Uterus (tissue), 4 donors: ENCODE measurements at places on chromosomes 3 and 15.

DNA sequence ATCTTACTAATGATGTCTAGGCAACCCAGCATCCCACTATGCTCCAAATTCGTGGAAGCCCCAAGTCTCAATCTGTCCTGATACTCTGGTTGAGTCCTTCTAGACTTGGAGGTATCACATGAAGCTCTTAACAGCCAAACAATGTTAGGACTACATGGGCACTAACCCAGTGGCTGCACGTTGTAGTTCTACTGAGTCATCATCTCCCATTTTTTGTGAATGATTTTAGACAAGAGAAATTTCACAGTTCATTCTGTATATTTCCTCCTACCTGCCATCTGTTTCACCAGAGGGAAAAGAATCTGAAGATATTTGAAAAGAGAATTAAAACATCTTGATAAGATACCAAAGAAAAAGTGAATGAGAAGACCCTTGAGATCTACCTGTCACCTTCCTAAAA, 9.8 kb upstream of the WWTR1 start:
- DNase-seq: no peak

DNA sequence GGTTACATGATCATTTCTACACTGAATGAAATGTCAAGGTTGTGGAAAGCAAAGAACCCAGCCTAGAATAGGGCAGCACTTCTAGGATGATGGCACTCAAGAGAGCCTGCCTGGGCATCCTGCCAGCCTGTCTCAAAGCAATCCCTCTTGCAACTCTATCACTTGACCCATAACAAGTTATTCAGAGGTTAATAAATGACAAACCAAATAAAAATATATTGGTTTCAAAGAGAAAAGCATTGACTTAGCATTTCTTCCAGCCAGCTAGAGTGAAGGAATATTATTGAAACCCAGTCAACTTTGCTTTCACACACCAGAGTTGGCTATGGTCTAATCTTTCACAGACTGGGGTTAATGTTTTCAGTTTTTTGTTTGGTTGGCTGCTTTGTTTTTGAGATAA, 214.6 kb upstream of the UBE2E2 start:
- DNase-seq: no peak

GRCh38 chr3:141306922-141307321, 61.4 kb upstream of the ZBTB38 start:
- no peak for DNase-seq

DNA sequence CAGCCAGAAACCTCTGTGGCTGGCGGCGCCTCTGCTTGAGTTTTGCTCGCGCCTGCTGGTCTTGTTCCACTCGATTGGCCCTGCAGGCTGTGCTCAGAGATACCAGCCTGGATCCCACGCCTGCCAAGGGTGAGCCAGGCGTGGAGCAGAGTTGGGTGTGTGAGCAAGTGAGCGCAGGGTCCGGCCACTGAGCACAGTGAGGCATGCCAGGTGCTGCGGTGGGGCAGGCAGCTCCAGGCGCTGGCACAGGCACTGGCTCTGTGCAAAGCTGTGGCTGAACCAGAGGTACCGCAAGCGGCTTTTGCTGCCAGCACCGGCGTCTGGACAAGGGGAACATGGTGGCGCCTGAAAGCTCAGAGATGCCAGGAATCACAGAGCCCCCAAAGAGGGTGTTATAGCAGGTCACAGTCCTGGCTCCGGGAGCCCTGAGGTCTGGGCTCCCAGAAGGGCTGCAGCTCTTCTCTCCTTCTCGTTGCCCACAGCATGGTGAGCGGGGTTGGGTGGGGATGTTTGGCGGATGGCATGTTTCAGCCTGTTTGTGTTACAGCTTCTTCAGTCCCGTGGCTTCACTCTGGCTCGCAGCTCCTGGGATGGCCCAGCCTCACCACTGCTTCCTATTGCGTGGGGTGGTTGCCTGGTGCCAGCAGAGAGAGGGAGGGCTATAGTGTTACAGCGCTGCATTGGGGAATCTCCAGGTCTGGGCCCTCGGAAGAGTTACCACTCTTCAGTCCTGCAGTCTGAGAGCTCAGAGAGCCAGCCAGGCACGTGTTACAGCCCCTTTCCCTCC, 73.9 kb downstream of the NR1D2 start:
- no peak for DNase-seq

- peak; percentile 34 for DNase-seq
Measured at GRCh38 chr3:10142707-10143560, 1.4 kb downstream of the VHL start.

GRCh38 chr15:64456634-64457108, 3.7 kb upstream of the ZNF609 start:
- DNase-seq: no peak

DNA sequence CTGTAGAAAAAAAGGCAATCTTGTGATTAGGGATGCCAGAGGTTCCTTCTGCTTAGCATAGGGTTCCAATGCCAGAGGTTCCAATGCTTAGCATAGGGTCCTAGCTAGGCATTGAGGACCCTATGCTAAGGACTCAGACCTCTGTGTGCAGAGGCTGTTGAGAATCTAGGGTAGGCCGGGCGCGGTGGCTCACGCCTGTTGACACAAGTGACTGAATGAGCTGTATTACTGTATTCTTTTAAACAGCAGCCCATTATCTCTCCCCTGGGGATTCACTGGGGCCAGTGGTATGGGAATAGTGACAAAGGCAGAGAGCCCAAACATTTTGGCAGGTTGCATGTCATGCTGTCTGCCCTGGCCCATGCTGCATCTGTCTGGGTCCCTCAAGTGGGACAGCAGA, 16.2 kb downstream of the PAK6 start:
- no peak for DNase-seq

- DNase-seq: no peak
Measured at GRCh38 chr3:14344351-14344750, 58.1 kb upstream of the SLC6A6 start.

DNA sequence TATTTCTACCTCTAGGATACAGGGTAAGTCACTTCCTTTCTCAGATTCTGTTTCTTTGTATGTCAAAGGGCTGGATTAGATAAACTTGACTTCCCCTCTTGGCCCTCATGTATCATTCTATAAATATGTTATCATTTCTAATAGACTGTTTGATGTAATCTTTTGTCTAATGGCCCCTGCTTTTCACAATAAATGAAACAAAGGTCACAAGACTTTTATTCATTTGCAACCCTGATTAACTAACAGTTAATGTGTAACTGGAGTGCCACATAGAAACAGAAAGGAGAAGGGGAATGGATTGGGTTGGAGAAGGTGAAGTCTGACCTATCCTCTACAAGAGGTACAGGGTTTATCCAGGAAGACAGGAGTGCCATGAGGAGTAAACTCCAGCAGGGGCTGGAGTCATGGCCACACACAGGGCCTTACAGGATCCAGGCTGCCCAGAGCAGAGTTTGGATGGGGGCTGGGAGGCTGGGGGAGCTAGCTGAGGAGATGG, 8.0 kb upstream of the B3GNT5 start:
- DNase-seq: no peak

GRCh38 chr15:78097667-78098066, 5.3 kb downstream of the SH2D7 start:
- DNase-seq: no peak

GRCh38 chr3:147049821-147050220, 356.5 kb downstream of the ZIC4 start:
- no peak for DNase-seq

- DNase-seq: no peak
Measured at GRCh38 chr15:66899555-66900350, 165.6 kb upstream of the SMAD3 start.

GRCh38 chr15:46177219-46177618, 542.4 kb downstream of the SQOR start:
- no peak for DNase-seq

DNA sequence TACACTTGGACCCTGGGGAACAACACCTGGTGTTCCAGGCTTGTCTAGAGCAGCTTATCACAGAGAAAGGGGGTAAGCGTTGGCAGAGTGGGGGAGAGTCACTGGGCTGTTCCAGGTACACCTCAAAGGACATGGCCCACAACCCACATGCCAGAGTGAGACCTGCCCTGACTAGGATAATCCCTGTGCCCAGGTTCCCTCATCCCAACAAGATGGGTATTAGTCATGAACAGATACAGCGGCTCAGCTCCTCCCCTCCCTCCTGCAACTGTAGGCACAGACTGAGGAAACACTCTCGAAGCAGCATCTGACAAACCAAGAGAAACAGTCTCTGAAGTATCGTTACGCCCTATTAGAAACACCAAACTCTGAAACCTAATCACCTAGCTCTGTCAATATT, 32.1 kb upstream of the RPS17 start:
- no peak for DNase-seq

GRCh38 chr3:183710231-183710630, 12.6 kb downstream of the YEATS2 start:
- no peak for DNase-seq

DNA sequence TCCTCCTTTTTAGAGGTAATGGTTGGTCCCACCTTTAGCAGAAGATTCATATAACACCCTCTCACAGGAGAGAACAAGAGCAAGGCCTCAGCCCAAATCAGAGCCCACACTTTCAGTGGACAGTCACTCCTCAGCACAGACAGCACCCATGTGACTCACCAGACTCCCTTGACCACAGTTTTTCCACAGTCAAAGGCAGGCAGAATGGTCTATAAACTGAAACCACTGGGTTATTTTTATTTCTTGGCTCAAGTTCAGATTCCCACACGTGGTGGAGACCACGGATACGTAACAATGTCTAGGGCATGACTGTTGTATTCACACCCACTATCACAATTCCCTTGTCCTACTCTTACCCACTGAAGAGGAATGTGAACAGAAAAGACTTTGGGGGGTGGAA, 237.8 kb upstream of the UBE2E1 start:
- no peak for DNase-seq

DNA sequence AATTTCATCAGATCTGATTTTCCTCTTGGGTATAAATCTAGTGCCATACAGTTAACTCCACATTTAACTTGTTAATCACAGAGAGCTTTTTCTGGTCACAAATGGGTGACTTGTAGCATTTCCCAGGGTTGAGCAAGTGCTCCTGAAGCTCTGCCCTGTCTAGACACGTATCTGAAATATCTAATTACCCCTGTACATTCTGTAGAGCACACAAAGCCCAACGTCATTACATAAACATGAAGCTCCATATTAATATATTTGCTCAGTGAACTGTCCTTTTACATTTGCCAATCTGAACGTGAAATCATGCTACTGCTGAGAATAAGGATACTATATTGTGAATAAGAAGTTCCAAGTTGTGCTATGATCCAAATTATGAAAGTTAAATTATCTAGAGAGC, 49.0 kb downstream of the THBS1 start:
- no peak for DNase-seq

DNA sequence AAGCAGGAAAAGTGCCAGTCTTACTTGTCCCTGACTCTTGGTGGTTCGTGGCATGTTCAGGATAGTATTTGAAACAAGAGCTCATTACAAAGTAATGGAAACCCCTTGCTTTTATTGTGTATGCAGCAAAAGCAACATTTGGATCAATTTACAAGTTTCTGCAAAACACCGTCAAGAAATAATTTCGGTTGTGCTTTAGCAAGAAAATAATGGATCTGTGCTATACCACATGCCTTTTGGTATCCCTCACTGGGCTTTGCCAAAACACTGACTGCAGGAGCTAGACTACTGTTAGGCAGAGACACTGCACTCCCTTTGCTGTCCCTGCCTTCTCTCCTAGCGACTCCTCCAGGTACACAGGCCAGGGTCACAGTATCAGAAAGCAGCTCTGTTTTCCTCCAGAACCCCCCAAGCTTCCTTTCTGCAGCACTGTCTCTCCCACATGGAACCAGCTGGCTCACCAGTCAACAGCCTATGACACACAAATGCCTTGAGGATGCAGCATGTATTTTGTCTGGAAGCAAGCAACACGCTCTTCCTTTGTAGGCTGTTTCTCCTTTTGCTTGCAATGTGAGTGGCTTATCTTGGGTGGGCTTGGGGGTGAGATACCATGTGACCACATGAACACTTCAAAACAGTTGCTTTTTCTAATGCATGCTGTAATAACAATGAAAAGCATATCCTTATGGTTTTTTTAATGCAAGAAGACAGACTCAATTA, 111.4 kb downstream of the PGPEP1L start:
- no peak for DNase-seq

- peak; percentile 74 for DNase-seq
Measured at GRCh38 chr3:64530434-64531049, 157.3 kb downstream of the ADAMTS9 start.

- no peak for DNase-seq
Measured at GRCh38 chr3:40695848-40696247, 171.1 kb downstream of the ZNF621 start.

DNA sequence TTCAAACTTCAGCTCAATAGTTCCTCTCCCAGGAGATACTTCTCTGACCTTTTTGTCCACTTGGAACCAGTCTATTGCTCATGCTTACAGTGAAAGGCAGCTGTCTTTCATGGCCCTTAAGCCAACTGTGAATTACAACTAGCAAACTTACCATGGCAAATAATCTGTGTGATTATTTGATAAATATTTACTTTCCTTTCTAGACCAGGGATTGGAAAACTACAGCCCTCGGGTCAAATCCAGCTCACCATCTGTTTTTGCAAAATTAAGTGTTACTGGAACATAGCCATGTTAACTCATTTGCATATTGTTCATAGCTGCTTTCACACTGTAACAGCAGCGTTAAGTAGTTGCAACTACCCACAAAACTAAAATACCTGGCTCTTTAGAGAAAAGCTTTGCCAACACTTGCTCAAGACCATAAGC, 289.1 kb upstream of the MCTP2 start:
- no peak for DNase-seq

DNA sequence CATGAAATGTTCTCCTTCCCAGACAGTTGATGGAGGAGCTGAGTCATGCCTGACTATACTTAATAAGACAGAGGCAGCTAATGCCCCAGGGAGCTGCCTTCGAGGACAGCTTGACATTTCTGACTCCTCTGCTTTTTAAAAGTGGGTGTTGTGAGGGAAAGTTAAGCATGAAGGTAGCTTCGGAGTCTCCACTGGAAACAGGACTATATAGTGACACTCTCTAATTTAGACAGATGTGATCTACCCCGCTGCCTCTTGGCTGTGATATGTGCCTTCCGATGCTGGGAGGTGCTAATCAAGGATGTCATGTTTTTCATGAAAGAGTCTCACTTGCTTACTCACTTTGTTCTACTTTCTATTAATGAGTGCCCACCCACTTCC, 72.7 kb downstream of the IL1RAP start:
- no peak for DNase-seq

DNA sequence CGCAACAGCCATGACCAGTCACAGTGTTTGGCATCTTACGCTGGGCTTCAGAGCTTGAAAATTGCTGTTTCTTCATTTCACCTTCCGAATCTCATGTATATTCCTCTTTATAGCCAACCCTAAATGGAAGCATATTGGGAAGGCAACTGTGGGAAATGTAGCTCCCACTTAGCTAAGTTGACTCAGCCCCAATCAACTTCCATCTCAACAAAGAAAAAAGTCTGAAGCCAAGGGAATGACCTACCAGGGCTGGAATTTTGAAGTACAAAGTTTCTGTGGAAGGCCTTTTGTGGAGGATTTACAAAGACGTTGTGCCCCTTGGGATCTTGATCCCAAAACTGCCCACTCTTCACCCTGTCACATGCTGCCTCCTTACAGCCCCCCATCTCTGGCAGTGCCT, 85.2 kb upstream of the OXTR start:
- no peak for DNase-seq

- DNase-seq: no peak
Measured at GRCh38 chr15:56735589-56735988, 2.3 kb upstream of the ZNF280D start.

- no peak for DNase-seq
Measured at GRCh38 chr3:189685860-189686259, 54.7 kb downstream of the TP63 start.

- DNase-seq: no peak
Measured at GRCh38 chr15:80182611-80183261, 29.9 kb downstream of the FAH start.
